CD4-positive, CD25-positive, alpha-beta regulatory T cell (primary cell): ENCODE measurements at places on chromosomes 4 and X. TPM values are rescaled to one million over a fixed set of nuclear protein-coding genes. Genes with fewer than 3 reads are reported as not detected.

USP27X gene
- total RNA-seq: 2.2 TPM

RNF150 gene
- total RNA-seq: 0.07 TPM

- H3K27ac ChIP-seq: no peak overlapping the region
- H3K36me3 ChIP-seq: peaks cover 20% of the 10 kb centered on the region
- DNase-seq: no peak
Measured at GRCh38 chr4:1898681-1899080, 27.5 kb downstream of the NSD2 start.

DNA sequence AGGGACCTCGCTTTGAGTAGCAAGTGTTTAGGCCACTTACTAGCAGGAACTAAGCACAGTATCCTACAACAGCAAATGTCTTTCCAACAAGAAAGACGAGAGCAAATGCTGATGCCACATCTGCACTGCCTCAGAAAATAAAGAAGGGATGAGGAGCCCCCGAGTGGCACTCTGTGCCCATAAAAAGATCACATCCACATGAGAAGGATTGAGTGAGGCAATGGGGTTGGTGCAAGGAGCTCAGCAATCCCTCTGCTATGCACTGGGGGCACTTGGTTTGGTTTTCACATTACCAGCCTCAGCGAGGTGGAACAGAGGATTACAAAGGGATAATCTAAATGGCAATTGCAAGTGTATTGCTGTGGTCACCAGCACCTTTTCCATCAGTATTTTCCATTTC is 252.8 kb upstream of the SLC7A11 start:
- no peaks in the 10 kb centered on the region for H3K27me3 ChIP-seq
- no peak for DNase-seq
- no peaks in the 10 kb centered on the region for H3K4me1 ChIP-seq
- H3K27ac ChIP-seq: no peak overlapping the region

DNA sequence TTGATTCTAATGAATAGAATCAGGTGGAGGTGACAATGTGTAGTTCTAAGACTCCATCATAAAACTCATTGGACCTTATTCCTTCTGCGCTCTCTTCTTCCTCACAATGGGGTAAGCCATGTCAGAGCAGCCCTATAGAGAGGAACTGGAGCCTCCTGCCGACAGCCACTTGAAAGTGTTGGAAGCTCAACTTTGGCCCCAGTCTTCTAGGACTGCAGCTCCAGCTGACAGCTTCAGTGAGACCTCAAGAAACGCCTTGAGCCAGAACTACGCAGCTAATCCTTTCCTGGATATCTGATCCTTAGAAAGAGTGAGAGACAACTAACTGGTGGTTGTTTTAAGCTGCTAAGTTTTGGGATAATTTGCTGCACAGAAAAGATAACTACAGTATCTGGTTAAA is 22.1 kb upstream of the ADH7 start:
- H3K27ac ChIP-seq: no peak overlapping the region
- no peak overlapping the region for H3K4me3 ChIP-seq
- no peak for DNase-seq
- H3K4me1 ChIP-seq: no peaks in the 10 kb centered on the region

GRCh38 chrX:19017271-19017670 is 33.4 kb upstream of the PHKA2 start:
- no peak overlapping the region for H3K4me3 ChIP-seq
- H3K27ac ChIP-seq: no peak overlapping the region
- H3K4me1 ChIP-seq: no peaks in the 10 kb centered on the region
- H3K36me3 ChIP-seq: no peaks in the 10 kb centered on the region
- DNase-seq: no peak

DNA sequence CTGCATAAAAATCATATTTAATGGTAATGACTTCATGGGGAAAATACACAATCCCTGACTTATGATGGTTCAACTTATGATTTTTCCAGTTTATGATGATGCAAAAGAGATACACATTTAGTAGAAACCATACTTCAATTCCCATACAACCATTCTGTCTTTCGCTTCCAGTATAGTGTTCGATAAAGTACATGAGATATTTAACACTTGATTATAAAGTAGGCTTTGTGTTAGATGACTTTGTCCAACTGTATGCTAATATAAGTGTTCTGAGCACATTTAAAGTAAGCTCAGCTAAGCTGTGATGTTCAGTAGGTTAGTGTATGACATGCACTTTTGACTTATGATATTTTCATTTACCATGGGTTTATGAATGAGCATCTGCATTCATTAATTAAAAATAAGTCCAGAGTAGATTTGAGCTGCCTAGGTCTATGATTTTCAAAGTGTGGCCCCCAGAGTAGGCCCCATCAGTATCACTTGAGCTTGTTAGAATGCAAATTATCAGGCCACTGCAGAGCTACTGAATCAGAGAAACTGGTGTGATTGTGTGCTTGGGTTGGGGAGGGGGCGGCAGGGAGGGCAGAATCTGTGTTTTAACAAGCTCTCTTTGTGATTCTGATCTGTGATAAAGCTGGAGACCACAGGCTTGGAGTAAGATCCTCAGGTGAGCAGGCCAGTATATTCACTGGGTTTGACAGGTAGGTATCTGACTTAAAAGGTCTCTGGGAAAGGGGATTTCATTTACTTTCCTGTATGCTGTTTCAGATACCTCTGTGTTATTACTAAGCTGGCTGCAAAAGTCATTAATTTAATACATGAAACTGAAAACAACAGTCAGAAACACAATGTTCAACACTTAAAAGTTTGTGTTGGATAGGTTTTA is 8.4 kb downstream of the ATP10D start:
- no peak for DNase-seq
- H3K4me3 ChIP-seq: no peak overlapping the region
- no peaks in the 10 kb centered on the region for H3K4me1 ChIP-seq
- no peak overlapping the region for H3K27ac ChIP-seq

GRCh38 chr4:57211131-57211530 is 100.9 kb upstream of the IGFBP7 start:
- H3K4me3 ChIP-seq: no peak overlapping the region
- H3K36me3 ChIP-seq: no peaks in the 10 kb centered on the region
- no peaks in the 10 kb centered on the region for H3K4me1 ChIP-seq
